ENCODE measurements at places on chromosomes 7 and 10. TPM values are rescaled to one million over a fixed set of nuclear protein-coding genes. Genes with fewer than 3 reads are reported as not detected.

NEUROD6 gene
- not detected for polyA plus RNA-seq

DNA sequence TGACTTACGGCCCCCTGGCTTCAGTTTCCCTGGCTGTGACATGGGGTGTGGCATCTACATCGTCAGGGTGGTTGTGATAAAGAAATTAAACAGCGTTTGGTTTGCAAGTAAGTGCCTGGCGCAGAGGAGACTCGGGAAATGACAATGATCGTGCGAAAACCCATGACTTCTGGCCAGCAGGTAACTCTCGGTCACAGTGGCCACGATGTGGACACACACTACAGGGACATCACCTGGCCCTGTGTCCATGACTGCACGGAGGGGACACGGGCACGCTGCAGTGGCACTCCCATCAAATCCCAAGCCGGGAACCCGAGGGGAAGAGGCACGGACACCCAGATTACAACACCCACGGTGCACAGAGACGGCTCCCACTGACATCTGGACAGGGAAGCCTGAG is 28.7 kb downstream of the PAPOLB start:
- H3K4me1 ChIP-seq: no peaks in the 10 kb centered on the region
- H3K36me3 ChIP-seq: no peaks in the 10 kb centered on the region
- DNase-seq: no peak
- H3K27me3 ChIP-seq: peaks cover 1% of the 10 kb centered on the region
- no peak overlapping the region for H3K27ac ChIP-seq

- H3K27me3 ChIP-seq: no peaks in the 10 kb centered on the region
- no peaks in the 10 kb centered on the region for H3K4me1 ChIP-seq
- no peak for DNase-seq
Observed at GRCh38 chr10:121577568-121577967, 20.7 kb downstream of the FGFR2 start.

DNA sequence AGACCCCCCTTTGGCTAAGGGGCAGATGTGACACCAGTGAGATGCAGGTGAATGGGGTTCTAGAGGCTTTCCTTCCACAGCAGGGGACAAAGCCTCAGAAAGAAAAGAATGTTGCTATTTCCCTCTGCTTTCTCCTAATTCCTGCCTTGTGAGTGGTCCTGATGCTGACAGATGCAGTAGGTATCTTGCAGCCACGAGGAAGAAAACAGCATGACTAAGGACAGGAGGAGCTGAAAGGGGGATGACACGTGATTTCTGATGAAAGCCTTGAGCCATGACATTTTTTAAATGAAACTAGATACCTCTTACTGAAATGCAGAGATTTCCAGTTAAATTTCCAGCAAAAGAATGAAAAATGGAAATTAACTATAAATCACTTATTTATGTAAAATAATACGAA is 92.4 kb downstream of the C1GALT1 start:
- DNase-seq: peak; percentile 33
- no peaks in the 10 kb centered on the region for H3K4me1 ChIP-seq
- H3K36me3 ChIP-seq: no peaks in the 10 kb centered on the region
- no peak overlapping the region for H3K27ac ChIP-seq
- no peak overlapping the region for H3K4me3 ChIP-seq
- no peaks in the 10 kb centered on the region for H3K27me3 ChIP-seq

- H3K4me3 ChIP-seq: no peak overlapping the region
- no peak overlapping the region for H3K27ac ChIP-seq
- H3K36me3 ChIP-seq: peaks cover 29% of the 10 kb centered on the region
Observed at GRCh38 chr10:70098271-70098670, 34.4 kb downstream of the AIFM2 start.

GRCh38 chr7:14902589-14903067 is at the start of gene DGKB:
Gene DGKB, minus strand, starts transcription at chr7:14902751.
- no peaks in the 10 kb centered on the region for H3K36me3 ChIP-seq
- no peak within 1 kb of the TSS for H3K27ac ChIP-seq
- H3K27me3 ChIP-seq: no peaks in the 10 kb centered on the region
- peak; percentile 3 for DNase-seq
- no peak within 1 kb of the TSS for H3K4me3 ChIP-seq

DNA sequence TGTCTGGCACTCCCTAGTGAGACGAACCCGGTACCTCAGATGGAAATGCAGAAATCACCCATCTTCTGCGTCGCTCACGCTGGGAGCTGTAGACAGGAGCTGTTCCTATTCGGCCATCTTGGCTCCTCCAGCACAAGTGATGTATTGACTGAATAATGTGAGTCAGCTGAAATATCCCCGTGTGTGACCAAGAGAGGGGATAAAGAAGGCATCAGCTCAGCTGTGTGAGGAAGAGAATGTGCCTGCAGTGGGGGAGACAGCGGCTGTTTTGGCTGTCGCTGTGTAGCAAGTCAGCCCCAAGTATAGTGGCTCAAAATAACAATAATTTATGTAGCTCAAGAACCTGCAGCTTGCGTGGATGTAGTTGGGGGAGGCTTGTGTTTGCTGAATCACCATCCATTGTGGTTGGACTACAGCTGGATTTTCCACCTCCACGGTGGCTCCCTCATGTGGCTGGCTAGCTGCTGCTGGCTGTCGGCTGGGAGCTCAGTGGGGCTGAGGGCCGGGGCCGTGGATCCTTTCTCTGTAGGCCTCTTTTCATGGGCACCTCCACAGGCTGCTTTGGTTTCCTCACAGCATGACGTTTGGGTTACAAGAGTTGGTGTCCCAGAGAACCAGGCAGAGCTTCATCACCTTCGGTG is 434.5 kb downstream of the CCSER2 start:
- no peaks in the 10 kb centered on the region for H3K4me1 ChIP-seq
- DNase-seq: no peak
- H3K4me3 ChIP-seq: no peak overlapping the region
- no peaks in the 10 kb centered on the region for H3K36me3 ChIP-seq

Measured in IMR-90 (cell line).